ENCODE measurements at places on chromosomes 4 and X. TPM values are rescaled to one million over a fixed set of nuclear protein-coding genes. Genes with fewer than 3 reads are reported as not detected.

Gene CCKAR
- total RNA-seq = not detected

Gene GPRASP3
- total RNA-seq = 3.7 TPM

Gene SNCA
- total RNA-seq = not detected

Gene BGN
- 356 TPM for total RNA-seq

Gene WAS
- total RNA-seq = 1.1 TPM

Gene KLF8
- total RNA-seq = 2.4 TPM

Gene CT45A3
- total RNA-seq = not detected

Gene IQCM
- total RNA-seq = not detected

Gene RAB39B
- total RNA-seq = 0.06 TPM

Gene SLC9B1
- total RNA-seq = 0.34 TPM

Gene VBP1
- total RNA-seq = 31.3 TPM

Gene ZFP92
- 0.06 TPM for total RNA-seq

Gene CSN1S1
- not detected for total RNA-seq

Gene PHEX
- 1.2 TPM for total RNA-seq

Gene FGFR3
- total RNA-seq = 0.24 TPM

Gene GAGE12J
- not detected for total RNA-seq

Gene DUSP21
- total RNA-seq = not detected

Gene PAGE2
- total RNA-seq = not detected

Gene ITGB1BP2
- total RNA-seq = 0.24 TPM

Gene POLR2B
- total RNA-seq = 62.5 TPM

Gene TAPT1
- 14.5 TPM for total RNA-seq

Gene NDST4
- not detected for total RNA-seq

Gene ARHGAP4
- total RNA-seq = 0.31 TPM

Gene ETDA
- not detected for total RNA-seq

Gene GPR119
- not detected for total RNA-seq

Gene KLB
- 0.05 TPM for total RNA-seq

Gene SPANXN3
- total RNA-seq = not detected

Gene TMPRSS11D
- total RNA-seq = not detected

Gene RPA4
- 0.20 TPM for total RNA-seq

Gene C1QTNF7
- total RNA-seq = 1.9 TPM

Gene BEX3
- 207 TPM for total RNA-seq

Gene UCP1
- not detected for total RNA-seq

Gene FAAH2
- not detected for total RNA-seq

Gene SOX3
- total RNA-seq = not detected

Gene BTC
- total RNA-seq = not detected

Gene GSX2
- not detected for total RNA-seq

Gene RASSF6
- total RNA-seq = not detected

Gene NUDT11
- total RNA-seq = 9.5 TPM

Gene UGT2A1
- total RNA-seq = not detected

Gene ABLIM2
- not detected for total RNA-seq

Gene UBL4A
- 20.4 TPM for total RNA-seq

Gene ZNF732
- total RNA-seq = not detected

Gene RHOXF1
- not detected for total RNA-seq

Gene ENPEP
- 0.64 TPM for total RNA-seq

Gene LONRF3
- 1.8 TPM for total RNA-seq

Gene N4BP2
- 3.2 TPM for total RNA-seq

Gene ATP6AP2
- 184 TPM for total RNA-seq

Gene AREG
- 9.2 TPM for total RNA-seq

All from cardiac ventricle fibroblast (primary cell).